SK-N-SH (cell line): ENCODE measurements at places on chromosomes 4 and X. TPM values are rescaled to one million over a fixed set of nuclear protein-coding genes. Genes with fewer than 3 reads are reported as not detected.

DNA sequence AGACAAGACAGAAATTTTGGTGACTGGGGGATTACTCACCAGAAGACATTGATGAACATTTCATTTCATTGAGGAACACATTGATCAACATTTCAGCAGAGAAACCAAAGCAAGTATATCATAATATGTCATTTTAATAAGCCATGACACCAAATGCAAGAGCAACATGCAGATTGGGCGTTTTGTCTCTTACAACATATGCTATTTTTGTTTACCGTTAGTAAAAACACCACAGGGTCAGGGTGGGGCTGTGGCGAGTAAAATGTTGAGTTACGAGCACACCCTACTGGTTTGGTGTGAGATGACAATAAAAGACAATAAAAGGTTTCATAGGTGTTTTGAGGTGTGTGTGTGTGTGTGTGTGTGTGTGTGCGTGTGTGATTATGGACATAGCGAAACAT is 294.5 kb downstream of the PDGFC start:
- DNase-seq = peak; percentile 22

GRCh38 chr4:92254767-92255442 is 48.9 kb upstream of the GRID2 start:
- DNase-seq = no peak

DNA sequence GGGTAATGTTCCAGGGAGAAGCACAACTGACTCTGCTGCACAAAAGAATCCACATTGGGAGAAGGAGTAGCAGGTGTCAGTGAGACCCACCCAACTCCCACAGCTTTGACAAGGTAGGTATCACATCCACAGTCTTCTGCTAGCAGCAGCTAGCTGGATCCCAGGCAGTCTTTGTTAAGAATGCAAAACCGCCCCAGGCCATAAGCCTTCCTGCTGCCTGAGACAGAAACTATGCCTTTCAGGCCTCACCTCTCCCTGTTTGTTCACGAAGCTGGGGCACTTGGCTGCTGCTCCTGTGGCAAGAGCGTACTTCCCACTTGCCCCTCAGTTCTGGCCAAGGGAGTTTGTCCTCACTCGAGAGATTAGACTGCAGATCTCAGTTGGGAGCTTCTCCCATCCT is 21.4 kb downstream of the RRAGB start:
- DNase-seq = no peak

DNA sequence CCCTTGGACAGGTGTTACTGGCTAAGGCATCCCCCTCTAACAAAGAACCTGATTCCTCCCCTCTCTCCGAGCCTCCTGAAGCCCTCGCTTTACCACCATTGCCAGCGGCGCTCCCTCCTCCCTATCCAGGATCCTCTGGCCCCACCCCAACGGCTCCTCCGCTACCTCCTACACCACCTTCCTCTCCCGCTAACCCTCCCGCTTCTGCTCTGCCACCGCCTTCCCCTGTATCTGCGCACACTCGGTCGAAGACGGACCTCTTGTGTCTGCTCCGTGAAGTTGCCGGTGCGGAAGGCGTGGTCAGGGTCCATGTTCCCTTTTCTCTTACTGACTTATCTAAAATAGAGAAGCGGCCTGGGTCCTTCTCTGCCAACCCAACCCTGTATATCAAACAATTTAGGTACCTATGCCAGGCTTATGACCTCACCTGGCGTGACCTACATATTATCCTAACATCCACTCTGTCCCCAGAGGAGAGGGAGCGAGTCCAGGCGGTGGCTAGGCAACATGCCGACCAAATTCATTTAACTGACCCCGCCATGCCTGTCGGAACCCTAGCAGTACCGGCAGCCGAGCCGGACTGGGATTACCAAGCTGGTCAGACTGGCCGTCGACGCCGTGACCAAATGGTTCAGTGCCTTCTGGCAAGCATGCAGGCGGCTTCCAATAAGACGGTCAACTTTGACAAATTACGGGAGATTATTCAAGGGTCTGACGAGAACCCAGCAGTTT is 958.9 kb downstream of the RPA4 start:
- peak; percentile 5 for DNase-seq

DNA sequence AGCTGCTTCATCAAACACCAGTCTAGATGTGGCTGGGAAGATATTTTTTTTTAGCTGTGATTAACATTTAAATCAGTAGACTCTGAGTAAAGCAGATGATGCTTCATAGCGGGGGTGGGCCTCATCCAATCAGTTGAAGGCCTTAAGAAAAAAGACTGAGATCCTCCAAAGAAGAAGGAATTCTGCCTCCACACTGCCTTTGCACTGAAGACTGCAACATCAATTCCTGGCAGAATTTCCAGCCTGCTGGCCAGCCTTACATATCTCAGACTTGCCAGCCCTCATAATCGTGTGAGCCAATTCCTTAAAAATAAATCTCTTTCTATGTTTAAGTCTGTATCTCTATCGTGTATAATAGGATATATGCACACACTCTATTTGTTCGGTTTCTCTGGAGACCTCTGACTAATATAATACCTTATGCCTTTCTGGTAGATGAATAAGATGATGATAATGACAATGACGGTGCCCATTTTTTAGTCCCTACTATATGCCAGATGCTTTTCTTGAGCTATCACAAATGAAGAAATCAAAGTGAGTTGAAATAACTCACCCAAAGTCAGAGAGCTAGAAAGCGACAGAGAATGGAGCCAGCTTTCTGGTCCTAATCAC is 66.1 kb upstream of the SOD3 start:
- no peak for DNase-seq

DNA sequence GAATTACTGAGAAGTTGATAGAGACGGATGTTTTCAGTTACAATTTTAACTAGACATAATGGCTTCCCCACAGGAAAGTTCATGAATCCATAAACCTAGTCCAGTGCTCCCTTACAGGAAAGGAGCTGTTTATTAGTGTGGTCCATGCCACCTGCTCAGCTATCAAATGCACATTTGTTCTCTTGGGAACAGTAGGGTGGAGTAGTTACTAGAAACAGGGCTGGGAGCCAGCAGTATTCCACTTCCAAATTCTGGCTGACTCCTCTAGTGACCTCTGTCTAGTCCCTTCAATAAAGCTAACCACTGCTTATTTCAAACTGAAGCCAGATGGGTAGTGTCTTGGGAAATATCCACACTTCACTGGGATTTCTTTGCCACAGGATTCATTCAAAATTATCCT is 88.4 kb upstream of the TLL1 start:
- DNase-seq = no peak

- DNase-seq = no peak
These were observed 1.3 kb upstream of the INTU start for GRCh38 chr4:127631420-127631819.

GRCh38 chr4:1568855-1569460 is 115.2 kb downstream of the FAM53A start:
- no peak for DNase-seq

DNA sequence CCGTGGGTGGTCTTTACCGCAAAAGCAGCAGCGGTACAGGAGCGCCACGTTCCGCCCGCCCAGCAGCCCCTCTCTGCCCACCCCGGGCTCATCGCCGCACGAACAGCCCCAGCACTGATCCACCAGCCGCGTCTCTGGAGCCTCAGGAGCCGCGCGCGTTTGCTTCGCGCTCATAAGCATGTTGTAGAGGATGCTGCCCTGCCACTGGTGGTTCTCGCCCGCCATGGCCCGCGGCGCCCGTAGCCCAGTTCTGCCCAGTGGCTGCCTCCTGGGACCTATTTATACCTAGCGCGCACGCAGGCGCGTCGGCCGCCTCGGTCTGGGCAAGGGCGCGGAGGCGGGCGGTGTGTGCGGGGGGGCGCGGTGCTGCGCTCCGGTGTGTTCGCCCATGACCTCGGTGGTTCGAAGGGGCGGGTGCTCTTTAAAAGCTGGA is at the start of gene NR0B1:
Gene NR0B1, minus strand, starts transcription at position 252 of the 433 bp plus-strand sequence. Its CDS starts 27 bp downstream, at position 225.
- DNase-seq = no peak

Gene ADH7
- not detected in 2 replicates for polyA plus RNA-seq

Gene GPR34
- polyA plus RNA-seq = not detected in 2 replicates
